ENCODE measurements at places on chromosomes 2 and 18.

DNA sequence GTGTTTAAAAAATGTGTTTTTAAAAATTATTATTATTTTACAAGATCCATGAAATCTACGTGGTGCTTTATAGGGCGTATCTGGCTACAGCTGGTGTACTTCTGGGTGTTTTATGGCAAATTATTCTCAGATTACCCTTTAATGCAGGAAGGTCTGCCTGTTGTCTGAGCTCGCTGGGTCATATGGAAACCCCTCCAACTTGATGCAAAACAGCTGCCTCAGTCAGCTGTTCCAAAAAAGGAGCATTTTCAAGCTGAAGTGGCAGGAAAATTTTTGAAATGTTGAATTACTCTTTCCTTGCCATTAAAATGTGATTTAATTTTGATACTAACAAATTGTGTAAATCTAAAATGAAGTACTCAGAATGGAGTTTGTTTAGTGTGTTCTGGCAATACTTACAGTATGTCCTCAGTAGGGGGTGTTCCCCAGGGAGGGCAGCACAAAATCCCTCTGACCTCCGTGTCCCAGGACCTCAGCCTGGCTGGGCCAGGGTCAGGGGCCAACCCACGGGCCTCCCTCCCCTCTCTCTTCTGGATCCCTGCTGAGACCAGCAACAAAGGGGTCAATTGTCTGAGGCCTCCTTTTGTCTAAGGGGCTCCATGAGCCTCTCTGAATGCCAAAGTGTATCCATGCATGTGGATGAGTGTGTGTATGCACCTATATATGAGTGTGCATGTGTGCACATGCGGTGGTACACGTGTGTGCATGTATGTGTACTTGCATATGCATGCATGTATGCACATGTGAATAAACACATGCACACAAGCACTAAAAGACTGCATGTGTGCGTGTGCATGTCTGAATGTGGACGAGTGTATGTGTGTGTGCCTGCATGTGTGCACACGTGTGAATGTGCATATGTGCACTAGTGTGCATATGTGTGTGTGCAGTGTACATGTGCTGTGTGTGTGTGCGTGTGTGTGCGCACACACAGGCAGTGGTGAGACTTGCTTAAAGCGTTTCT lies 105.4 kb downstream of the ACOXL start:
- no peak for DNase-seq

DNA sequence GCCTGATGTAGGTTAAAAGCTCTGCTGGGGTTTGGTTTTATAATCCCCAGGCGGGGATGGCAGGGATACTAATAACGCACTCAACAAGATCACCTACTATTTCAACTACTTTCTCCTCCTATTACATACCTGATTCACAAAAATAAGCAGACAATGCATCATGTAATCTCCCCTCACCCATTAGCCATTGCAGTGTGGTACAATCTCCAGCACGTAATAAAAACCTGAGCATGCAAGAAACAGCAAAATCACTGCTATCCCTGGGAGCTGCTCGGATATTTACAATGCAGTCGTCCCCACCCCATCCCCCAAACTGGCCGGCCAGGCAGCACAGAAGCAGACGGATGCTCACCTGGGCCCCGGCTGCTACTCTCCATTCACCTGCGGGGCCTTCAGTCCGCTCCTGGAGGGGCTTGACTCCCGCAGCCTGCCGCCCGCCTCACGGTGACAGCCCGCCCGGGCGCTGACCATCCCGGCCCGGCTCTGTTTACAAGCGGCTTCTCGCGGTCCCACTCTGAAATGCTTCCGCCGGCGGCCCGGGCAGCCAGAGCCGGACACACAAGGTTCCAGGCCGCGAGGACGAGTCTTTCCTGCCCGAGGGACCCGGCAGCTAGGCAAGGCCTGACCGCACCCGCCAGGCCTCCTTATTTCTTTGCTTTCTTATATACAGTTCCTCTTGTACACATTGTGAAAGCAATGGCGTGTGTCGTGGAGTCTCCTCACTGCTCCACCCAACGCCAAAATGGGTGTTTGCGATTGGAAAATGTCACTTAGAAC lies at the start of gene PLEKHM3:
PLEKHM3 (minus strand) TSS at position 491 of the 777 bp plus-strand sequence. CDS start 23,888 bp downstream, outside the sequence.
- DNase-seq: peak; percentile 94

DNA sequence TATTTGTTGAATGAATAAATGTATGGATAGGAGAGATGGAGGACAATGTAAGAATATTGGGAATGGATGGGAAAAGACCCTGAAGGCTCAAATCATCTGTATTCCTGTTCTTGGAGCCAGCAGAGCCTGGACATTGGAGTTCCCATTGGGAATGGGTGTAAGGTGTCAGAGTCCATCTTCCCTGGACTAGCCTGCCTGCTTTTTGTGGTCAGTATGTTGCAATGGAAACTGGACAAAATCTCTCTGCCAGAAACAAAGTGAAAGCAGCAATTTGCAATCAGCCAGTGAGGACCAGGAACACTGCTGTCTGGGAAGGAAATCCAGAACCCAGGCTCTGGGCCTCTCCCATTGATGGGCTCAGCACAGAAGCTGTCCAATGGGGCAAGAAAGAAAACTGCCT lies 83.5 kb upstream of the SKOR2 start:
- no peak for DNase-seq

- DNase-seq: no peak
Observed at GRCh38 chr2:11962707-11963328, 216.4 kb downstream of the LPIN1 start.

DNA sequence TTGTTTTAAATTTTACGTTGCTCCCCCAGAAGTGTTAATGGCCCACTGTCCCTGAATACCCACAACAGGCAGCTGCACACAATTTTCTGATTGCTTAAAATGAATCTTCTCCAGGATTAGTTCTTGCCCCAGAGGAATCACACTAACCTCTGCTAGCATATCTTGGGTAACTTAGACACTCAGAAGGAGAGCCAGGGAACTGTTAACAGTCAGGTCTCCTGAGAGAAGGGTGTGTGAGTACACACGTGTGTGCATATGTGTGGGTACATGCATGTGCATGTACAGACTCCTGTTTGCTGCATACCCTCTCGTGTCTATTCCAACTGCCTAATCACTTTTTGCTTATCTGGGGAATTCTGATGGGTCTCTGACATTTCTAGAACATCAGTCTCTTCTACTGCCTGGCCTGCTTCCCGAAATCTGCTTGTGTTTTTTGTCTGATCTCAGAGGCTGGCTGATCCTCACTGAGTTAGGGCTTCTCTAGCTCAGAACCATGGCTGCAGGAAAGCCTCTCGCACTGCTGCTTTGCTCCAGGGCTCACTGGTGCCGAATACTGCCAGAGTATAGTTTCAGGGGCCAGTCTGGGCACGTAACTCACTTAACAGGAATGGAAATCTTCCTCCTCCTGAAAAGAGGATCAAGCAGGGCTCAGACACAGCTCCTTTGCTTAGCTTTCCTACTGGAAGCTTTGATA lies 62.8 kb downstream of the PRELID3A start:
- DNase-seq: no peak

DNA sequence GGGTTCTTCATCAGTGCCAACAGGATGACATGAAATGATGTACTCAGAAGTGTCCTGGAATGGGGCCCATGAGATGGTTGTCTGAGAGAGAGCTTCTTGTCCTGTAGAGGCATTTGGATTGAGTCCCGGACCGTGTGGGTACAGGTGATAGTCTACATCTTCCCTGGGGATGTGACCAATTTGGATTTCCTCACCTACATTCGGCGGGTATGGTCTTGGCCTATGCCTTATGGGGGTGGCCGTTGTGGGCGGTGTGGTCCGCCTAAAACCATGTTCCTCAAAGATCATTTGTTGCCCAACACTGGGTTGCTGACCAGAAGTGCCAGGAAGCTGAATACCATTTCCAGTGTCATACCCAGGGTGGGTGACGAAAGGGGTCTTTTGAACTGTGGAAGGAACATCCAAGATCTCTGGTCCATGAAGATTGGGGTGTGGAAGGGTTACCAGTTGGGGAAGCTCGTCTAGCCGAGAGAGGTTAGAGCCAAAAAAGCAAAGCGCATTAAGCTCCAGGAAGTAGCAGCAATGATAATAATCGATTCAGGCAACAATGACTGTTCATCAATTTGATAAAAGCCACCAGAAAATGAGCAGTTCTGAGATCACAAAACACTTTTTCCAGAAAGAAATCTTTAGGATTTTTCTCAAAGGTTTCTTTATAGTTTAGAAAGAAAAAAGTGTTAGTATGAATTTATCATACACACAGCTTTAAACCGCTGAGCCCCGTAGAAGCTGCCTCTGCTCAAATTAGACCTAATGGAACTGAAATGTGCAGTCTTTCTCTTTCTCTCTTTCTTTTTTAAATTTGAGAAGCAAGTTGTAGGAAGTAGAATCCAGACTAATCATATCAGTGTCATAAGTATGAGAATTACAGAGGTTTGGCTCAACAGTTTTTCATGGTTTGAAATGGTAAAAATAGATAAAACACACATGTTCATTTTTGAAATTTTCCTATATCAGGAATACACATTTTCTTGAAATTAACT lies 60.3 kb downstream of the ATIC start:
- DNase-seq: no peak

GRCh38 chr2:58856100-58856499 lies 615.0 kb upstream of the FANCL start:
- DNase-seq: no peak

GRCh38 chr2:222305516-222306392 lies 7.0 kb upstream of the PAX3 start:
- DNase-seq: no peak

- DNase-seq: no peak
Observed at GRCh38 chr2:137802038-137802437, 162.2 kb upstream of the HNMT start.

GRCh38 chr2:159758686-159759085 lies 39.3 kb downstream of the CD302 start:
- no peak for DNase-seq

DNA sequence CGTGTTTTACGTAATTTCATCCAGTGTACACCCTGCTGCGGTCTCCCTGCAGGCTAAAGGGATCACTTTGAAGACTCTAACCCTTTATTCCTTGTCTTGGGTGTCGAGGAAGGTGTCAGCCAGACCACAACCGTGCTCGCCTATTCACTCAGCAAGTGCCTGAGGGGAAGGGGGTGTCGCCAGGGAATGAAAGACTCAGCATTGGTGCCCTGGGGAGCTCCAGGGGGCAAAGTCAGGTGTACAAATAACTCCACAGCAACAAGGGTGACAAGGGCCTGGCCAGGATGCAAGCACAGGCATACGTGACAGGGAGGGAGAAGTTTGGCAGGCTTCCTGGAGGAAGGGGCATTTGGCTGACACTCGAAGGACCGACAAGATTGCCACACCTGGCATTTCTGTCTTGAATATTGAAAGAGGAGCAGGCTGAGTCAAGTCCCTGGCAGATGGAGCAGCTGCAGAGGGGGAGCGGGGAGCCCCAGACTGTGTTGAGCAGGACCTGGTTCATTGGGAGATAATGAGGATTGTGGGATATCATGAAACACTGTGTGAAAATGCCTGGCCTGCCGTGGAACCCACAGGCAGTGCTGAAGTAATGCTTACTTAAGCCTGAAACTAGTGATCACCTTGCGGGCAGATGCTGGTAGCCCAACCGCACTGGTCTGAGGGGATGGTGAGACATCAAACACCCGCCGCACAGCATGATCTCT lies 93.9 kb downstream of the RHOB start:
- no peak for DNase-seq

- no peak for DNase-seq
Observed at GRCh38 chr2:130152816-130153595, 8.1 kb upstream of the CCDC74B start.
